ENCODE measurements at places on chromosomes 11 and 22.

GRCh38 chr11:1194977-1195681 lies 27.7 kb upstream of the MUC5B start:
- DNase-seq, result no peak

GRCh38 chr11:69233744-69234570 lies 60.0 kb upstream of the MYEOV start:
- DNase-seq, result no peak

DNA sequence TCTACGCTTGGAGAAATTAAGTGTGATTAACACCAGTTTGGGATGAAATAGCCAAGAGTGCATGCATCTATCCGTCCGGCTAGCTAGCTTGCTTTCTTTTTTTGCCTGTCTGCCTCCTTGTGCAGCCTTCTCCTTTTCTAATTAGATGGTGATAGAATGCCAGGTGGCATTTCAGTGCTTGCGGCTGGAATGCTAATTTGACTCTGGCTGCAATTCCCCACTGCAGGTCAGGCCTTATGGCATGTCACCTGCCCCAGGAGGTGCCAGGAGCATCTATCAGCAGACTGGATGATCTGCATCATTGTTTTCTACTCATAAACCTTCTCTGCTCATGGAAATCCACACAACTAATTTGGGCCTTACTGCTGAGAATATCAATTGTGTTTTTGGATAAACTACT lies 51.1 kb upstream of the CABP7 start:
- no peak for DNase-seq

DNA sequence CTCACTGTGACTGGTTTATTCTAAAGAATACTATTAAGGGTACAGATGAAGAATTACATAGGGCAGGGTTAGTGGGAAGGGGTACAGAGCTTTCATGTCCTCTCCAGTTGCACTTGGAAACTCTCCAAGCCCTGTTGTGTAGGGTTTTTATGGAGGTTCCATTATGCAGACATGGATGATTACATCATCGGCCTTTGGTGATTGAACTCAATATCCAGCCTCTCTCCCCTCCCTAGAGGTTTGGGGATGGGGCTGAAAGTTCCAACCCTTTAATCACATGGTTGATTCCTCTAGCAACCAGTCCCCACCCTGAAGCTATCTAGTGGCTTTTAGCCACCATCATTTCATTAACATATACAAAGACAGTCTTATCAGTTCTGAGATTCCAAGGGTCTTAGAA lies 472.6 kb downstream of the BUD13 start:
- DNase-seq, result no peak

- DNase-seq, result no peak
Measured at GRCh38 chr11:44930588-44931302, 19.9 kb downstream of the TP53I11 start.

DNA sequence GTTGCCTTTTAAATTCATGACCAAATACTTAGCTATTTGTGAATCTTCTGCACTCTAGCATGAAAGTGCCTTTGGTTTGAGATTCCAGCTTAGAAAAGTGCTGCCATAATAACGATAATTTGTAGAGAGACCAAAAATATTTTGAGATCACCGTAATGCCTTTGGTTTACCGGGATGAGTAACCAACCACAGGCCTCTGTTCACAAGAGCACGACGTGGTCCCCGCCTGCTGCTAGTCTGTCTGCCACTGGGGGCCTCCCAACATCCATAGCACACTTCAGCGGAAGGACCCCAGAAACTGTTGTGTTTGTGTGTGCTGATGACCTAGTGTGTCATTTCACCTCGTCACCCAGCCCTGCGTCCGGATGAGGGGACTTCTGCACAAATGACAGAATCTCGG lies 67.0 kb upstream of the RASSF10 start:
- no peak for DNase-seq

- no peak for DNase-seq
Measured at GRCh38 chr22:45670981-45671782, 452 bp upstream of the ATXN10 start.

DNA sequence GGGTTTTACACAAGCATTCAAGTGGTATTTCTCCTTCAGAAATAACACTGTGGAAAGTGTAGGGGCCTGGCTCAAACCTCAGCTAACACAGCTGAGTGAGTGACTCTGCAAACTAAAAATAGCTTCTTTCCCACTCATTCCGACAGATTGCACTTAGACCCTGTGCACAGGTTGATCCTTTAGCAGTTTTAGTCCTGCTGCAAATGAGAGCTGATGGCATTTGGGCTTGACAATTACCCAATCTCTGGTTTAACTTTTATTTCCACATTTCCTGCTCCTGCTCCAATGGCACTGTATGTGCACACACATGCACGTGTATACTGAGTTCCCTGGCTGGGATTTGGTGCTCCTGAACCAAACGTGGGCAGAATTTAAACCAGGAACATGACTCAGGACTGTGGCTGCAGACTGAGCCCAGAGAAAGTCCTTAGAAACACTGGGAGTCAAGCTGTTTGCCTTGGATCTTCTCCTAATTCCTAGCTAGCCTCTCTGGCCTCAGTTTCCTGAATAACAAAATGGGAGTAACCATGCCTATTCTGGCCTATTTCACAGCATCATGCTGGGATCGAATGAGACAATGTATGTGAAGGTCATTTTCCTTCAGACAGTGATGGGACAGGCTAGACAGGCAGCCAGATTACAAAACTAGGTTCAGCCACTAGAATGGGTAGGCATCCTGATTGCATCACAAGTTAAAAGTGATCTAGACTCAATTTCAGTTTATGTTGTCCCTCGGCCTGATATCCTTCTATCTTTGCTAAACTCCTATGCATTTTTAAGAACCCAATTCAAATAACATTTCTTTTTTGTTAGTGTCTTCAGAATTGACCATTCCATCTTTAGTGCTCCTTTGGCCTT lies 58.2 kb downstream of the SERGEF start:
- DNase-seq, result no peak

DNA sequence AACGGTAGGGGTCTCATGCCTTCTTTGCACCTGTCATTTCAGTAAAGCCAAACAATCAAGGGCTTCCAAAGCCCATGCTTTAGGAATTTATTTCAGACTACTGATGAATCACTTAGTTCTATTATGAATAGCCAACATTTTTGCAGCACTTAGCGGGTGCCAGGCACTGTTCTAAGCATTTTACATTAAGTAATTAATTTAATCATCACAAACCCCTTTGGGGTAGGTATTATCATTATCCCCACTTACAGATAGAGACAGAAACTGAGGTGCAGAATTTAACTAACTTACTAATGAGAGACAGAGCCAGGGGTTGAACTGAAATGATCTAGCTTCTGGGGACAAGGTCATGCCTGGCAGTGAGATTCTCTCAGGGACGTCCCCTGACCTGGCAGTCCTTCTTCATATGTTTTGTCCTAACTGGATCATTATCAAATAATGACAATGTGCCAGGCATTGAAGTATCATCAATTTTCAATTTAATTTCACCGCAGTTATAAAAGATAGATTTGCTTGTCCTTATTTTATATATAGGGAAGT lies 31.7 kb upstream of the NAV2 start:
- DNase-seq, result no peak

DNA sequence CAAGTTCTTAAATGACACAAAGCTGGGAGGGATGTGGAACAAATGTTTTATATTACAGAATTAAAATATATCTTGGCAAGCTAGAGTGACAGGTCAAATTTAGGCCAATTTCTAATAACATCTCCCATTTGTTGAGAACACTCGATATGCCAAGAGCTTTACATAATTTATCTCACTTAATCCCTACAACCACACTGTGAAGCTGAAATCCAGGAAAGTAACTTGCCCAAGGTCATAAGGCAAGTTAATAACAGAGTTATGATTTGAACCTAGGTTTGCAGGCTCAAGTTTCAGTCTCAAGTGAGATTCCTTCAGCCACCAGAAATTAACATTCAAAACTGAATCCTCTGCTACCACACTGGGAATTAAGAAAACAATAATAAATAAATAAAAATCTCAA lies 38.3 kb downstream of the RAB30 start:
- no peak for DNase-seq

DNA sequence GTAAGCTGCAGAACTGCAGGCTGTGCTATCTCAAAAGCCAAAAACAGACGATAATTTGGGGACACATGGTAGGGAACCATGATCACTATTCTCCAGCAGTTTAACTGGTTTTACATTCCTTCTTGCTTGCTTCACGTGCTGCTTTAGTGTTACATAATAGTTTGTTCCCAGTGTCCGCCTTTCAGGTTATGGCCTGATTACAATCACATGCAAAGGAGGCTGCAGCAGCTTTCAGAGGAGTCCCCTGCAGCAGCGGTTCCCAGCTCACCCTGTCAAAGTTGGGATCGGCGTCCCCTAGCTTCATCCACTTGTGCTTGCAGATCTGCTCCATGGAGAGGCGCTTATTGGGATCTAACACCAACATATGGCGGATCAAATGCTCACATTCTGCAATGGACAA lies 39.2 kb upstream of the APOA1 start:
- no peak for DNase-seq

DNA sequence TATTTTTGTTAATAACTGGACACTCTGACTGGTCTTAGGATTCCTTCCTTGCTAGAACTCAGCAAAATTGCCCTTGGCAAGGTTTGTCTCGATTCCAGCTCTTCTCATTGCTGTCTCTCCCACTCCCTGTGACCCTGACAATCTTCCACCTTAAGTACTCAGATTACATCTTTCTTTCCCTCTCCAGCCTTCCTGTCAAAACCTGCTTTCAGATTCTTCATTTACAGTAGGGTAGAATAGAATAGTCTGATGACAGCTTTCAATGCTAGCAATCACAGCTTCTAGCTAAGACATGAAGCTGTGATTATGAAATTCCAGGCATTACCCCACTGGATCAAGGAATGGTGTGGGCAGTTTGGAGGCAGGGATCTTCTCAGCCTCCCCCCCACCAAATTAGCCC lies 39.2 kb upstream of the LMO2 start:
- DNase-seq, result no peak

GRCh38 chr11:70398834-70399680 lies 728 bp downstream of the CTTN start:
- no peak for DNase-seq

DNA sequence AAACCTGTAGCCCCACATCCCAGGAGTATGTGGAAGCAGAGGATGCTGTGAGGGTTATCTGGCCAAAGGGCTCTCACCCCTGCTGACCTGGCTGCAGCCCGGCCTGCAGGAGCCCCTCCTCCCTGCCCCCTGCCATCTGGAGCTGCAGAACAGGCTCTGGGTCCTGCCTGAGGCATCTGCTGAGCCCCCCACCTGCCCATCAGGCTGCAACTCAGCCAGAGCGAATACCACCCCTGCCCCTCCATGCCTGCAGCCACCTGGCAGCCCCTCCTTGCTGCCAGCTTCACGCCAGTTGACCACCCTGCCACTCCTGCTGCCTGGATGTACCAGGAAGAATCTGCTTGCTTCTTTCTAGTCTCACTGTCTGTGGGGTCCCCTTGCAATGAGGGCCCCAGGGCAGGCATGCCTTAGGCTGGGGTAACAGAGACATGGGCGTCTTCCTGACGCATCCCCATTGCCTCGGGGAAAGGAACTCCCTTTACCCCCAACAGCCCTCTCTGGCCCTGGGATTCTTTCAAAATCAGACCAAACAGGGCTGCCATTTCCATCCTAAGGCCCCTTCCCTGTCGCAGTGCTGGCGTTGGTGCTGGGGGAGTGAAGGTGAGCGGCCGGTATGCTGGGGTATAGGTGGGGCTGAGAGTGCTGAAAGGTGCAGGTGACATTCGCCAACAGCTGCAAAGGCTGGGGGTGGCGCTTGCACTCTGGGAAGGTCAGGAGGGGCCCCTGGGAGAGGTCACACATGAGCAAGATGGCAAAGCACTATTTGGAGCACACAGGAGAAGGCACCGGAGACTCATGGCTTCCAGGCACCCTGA lies 1334.6 kb downstream of the TBC1D22A start:
- no peak for DNase-seq

DNA sequence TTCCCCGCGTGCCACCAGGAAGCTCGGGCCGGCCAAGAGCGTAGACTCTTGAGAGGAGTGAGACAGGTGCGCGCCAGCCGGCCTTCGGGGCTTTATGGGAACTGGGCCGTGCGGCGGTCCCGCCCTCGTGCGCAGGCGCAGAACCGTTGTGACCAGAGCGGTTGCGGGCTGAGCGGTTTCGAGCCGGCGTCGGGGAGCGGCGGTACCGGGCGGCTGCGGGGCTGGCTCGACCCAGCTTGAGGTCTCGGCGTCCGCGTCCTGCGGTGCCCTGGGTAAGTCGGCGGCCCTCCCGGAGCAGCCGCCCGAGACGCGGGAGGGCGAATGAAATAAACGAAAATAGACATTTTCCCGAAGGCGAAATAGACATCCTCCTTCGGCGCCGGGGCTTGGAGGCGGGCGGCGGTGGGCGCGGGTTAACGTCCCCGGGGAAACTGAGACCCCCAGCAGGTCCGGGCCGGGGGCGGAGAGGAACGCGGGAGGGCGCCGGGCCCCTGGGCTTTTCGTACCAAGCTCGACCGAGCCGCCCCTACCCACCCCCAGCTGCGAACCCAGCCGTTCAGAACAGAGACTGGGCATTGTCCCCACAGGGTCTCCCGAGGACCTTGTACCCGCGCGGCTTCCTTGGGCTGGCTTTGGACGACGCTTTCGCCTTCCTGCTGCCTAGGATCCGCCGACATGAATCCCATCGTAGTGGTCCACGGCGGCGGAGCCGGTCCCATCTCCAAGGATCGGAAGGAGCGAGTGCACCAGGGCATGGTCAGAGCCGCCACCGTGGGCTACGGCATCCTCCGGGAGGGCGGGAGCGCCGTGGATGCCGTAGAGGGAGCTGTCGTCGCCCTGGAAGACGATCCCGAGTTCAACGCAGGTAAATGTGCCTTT lies at the start of gene ASRGL1:
TSS of gene ASRGL1 (plus strand) at position 146 of the 879 bp plus-strand sequence. CDS start at position 676, 530 bp downstream.
- DNase-seq, result peak; percentile 47

- DNase-seq, result no peak
Measured at GRCh38 chr11:132080127-132080526, 709.7 kb downstream of the NTM start.

GRCh38 chr11:6604081-6604626 lies 580 bp downstream of the ILK start:
- DNase-seq, result no peak

- peak; percentile 28 for DNase-seq
Measured at GRCh38 chr22:31970490-31971444, 26.4 kb downstream of the YWHAH start.

DNA sequence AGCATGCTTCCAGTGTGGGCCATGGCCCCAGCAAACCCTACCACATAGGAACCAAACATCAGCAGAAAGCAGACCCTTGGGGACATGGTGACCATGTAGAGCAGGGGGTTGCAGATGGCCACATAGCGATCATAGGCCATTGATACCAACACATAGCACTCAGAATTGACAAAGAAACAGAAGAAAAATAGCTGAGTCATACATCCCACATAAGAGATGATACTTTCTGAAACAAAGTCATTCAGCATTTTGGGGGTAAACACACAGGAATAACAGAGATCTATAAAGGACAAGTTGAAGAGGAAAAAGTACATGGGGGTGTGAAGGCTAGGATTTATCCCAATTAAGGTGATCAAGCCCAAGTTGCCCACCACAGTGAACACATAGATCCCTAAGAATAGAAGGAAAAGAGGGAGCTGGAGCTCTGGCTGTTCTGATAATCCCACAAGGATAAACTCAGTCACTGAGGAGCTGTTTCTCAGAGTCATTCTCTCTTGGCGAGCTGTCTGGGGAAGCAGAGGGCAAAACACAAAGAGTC lies at the start of gene OR8B4:
TSS of gene OR8B4 (minus strand) at position 488 of the 538 bp plus-strand sequence. CDS start at position 488, 0 bp downstream.
- no peak for DNase-seq

GRCh38 chr11:94396282-94396681 lies 4.9 kb downstream of the GPR83 start:
- DNase-seq, result no peak
